ENCODE measurements at places on chromosomes 7 and 10.
A peak's percentile ranks its signal among the peaks of the same experiment; 100 is the strongest.

DNA sequence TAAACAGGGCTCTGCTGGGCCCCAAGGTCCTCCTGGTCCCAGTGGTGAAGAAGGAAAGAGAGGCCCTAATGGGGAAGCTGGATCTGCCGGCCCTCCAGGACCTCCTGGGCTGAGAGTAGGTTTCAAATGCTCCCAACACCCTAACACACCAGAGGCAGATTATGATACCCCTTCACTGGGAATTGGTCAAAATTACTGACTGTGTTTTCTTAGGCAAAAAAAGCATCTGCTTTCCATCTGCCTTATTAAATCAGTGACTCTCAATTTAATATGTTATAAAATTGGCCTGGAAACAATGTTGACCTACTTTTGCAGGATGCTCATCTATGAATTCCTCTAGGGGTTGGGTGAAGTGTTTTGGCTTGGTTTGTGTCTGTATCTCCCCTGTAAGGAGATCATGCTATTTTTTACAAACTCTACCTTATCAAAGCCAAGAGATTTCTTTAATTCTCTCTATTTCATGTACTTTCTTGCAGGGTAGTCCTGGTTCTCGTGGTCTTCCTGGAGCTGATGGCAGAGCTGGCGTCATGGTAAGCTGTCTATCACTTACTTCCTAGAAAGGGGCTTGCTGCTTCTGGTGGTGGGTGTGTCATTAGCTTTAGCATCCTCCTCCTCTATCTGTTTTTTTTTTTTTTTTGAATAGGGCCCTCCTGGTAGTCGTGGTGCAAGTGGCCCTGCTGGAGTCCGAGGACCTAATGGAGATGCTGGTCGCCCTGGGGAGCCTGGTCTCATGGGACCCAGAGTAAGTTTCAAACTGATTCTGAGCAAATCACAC lies 15.9 kb downstream of the COL1A2 start:
- DNase-seq, result no peak

DNA sequence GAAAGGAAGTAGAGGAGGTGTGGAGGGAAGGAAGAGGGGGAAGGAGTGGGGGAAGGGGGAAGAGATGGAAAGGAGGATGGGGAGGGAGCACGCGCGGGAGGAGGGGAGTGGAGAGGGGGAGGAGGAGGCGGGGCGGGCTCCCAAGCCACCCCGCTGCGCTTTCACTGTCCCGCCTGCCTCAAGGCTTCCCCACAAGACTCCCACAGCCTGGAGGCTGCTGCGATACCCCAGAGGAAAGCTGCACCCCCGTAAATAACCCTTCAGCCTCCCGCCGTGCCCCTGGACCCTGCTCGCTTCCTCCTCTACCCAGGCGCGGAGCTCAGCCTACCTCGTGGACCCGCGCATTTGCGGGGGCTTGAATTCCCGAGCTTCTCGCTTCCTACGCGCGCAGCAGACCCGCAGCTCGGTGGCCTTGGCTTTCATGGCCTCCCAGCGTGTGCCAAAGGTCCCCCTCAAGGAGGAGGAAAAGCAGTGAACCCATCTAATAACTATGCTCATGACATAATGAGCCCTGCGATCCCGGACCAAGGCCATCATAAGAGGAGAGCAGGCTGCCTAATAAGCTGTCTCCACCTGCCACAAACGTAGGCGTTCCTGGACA lies at the start of gene C10orf67:
TSS of gene C10orf67 (minus strand) at position 557 of the 601 bp plus-strand sequence. CDS start at position 534, 23 bp downstream.
- no peak for DNase-seq

GRCh38 chr7:2566348-2566889 lies 7.6 kb downstream of the IQCE start:
- no peak for DNase-seq

DNA sequence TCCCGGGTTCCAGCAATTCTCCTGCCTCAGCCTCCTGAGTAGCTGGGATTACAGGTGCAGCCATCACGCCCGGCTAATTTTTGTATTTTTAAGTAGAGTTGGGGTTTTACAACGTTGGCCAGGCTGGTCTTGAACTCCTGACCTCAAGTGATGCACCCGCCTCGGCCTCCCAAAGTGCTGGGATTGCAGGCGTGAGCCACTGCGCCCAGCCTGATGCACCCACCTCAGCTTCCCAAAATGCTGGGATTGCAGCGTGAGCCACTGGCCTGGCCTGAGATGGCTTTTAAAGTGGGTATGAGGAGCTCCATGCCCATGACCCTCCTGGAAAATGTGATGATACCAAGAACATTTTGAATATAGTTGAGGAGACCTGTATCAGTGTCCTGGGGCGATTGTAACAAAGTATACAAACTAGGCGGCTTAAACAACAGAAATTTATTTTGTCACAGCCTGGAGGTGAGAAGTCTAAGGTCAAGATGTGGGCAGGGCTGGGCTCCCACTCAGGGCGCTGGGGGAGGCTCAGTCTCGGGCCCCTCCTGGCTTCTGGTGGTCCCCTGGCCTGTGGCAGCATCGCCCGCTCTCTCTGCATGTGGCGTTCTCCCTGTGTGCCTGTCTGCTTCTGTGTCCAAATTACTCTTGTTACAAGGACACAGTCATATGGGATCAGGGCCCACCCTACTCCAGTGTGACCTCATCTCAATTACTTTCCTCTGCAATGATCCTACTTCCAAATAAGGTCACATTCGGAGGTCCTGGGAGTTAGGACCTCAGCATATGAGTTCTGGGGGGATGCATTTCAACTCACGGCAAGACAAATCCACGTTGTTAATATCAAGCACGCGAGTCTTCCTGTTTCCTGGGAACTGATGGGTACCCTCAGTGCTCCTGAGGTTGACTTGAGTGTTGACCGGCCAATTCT lies 108.8 kb downstream of the ACTR3B start:
- DNase-seq, result no peak

GRCh38 chr10:84606428-84606827 lies 278.0 kb downstream of the CCSER2 start:
- no peak for DNase-seq

GRCh38 chr10:83516788-83517187 lies 622.5 kb upstream of the GHITM start:
- DNase-seq, result no peak

DNA sequence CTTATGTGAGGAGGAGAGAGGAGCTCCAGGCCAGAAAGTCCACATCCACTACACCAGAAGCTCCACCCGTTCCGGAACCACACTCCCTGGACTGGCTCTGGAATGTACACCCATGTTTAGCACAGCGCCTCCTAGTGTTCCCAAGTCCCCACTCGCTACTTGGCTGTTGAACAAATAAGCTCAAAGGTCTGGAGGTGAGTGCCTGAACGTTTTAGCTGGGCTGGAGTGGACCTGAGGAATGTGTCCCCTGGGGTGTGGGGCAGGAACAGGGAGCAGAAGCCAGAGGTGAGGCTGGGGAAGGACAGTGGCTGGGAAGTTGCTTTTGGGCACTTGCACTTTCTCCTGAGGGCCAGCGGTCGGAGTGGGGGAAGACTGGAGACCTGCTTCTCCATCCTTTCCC lies 164.1 kb upstream of the CDCA7L start:
- peak; percentile 2 for DNase-seq

GRCh38 chr7:42198974-42199668 lies 37.9 kb downstream of the GLI3 start:
- no peak for DNase-seq

DNA sequence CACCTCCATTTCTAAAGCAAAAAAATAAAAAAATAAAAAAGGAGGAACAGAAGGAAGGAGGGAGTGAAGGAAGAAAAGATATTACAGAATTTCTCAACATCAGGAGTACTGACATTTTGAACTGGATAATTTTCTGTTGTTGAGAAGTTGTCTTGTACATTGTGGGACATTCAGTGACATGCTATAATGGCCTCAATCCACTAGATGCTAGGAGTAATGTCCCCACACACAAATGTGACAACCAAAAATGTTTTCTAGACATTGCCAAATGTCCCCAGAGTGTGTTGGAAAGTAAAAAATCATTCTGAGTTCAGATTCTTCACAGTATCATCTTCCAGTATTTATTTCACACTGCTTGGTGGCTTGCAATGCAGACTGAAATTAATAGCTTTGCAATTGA lies 6.5 kb downstream of the ZNF438 start:
- DNase-seq, result no peak

DNA sequence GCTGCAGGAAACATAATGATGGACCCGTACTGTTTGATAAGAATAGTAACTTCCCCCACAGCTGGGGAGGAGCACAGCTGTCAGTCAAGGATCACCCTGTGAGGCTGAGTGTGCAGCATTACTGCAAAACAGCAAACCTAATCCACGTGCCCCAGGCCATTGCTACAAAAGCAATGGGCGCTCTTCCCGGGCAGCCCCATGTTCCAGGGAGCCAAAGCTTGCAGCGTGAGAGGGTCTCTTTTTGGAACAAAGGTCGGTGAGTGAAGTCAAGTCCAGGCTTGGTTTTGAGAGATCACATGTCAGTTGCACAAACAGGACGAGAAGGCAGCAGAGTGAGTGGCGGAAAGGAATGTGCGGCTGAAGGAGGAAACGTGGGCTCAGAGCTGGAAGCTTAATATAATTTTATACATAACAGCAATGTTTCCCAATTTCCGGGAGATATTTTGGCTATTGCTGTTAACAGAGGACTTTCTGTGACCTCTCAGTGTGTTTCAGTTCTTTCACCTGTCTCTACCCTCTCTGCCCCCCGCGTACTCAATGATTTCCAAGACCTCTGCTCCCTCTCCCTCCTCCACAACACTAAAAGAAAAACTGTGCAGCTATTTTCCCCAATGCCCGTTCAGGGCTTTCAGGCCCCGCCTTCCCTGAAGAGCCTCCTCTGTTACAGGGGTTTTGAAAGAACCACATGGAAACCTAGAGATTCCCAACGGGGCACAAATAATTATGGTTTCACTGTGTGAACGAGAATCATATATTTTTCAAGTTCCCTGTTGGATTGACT lies 128.9 kb downstream of the MTPAP start:
- DNase-seq, result no peak

DNA sequence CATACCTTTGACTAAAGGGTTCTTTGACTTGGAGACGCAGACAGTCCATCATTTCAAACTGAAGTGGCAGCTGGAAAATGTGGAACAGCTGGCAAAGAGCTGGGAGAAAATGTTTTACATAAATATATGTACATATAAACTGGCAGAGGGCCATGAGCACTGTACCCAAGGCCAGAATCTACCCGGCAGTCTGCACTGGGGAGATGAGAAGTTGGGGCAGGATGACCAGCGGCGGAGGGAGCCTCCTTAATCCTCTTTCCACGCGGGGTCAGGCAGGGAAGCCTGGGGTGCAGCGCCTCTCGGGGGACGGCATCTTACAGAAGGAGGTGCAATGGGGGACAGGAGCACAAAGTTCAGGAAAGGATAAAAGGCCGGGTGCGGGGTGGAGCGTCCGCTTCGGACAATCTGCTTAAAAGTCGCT lies 1.3 kb downstream of the GLI3 start:
- DNase-seq, result no peak

DNA sequence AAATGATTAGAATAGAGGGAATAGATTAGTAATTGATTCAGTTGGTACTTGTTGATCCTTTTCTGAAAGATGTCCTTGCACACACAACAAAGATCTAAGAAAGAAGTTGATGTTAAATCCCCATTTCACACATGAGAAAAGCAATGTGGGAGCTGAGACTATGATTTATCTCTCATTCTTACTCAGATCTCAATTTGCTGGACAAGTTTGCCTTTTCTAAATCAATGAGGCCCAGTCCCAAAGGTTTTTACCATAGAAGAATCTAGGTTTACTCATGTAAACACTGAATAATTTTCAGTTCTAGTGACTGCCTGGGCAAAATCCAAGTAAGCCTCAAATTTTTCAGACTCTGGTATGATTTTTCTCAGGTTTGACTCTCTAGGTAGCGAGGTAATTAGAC lies 25.5 kb upstream of the PLXNA4 start:
- no peak for DNase-seq

GRCh38 chr10:75404815-75405597 lies 3.4 kb upstream of the ZNF503 start:
- DNase-seq, result no peak

DNA sequence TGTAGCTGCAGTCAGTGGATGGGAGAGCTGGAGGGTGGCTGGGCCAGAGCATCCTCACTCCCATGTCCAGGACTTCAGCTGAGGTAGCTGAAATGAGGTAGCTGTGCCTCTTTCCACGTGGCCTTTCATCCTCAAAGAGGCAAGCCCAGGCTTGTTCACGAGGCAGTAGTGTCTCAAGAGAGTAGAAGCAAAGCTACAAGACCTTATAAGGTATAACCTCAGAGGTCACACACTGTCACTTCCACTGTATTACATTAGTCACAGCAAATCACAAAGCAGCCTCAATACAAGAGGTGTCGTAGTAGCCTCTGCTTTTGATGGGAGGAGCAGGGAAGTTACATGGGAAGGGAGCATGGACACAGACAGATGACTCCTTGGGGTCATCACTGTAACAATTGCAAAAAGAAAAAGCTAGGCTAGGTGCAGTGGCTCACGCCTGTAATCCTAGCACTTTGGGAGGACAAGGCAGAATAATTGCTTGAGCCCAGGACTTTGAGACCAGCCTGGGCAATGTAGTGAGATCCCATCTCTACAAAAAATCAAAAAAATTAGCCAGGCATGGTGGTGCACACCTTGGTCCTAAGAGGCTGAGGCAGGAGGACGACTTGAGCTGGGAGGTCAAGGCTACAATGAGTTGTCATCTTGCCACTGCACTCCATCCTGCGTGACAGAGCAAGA lies 97.5 kb downstream of the SKIDA1 start:
- DNase-seq, result no peak

GRCh38 chr10:22713853-22714478 lies 412 bp downstream of the PIP4K2A start:
- no peak for DNase-seq

GRCh38 chr10:43128958-43129706 lies 9.1 kb upstream of the CSGALNACT2 start:
- no peak for DNase-seq

DNA sequence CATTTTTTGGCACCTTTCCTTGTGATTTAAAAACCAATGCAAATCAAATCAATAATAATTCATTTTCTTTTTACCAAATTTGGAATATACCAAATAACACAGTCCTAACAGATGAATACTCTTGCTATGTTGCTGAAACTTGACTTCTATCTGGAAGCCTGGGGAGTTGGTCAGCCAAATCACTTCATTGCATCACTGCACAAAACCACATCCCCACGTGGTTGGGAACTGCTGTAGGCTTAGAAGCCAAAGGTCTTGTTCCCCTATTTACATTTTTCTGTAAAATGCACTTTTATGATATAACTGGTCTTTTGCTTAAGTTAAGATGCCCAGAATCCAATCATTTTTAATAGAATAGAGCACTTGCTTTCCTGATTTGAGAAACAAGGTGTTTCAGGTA lies 15.2 kb downstream of the GPR85 start:
- DNase-seq, result no peak

DNA sequence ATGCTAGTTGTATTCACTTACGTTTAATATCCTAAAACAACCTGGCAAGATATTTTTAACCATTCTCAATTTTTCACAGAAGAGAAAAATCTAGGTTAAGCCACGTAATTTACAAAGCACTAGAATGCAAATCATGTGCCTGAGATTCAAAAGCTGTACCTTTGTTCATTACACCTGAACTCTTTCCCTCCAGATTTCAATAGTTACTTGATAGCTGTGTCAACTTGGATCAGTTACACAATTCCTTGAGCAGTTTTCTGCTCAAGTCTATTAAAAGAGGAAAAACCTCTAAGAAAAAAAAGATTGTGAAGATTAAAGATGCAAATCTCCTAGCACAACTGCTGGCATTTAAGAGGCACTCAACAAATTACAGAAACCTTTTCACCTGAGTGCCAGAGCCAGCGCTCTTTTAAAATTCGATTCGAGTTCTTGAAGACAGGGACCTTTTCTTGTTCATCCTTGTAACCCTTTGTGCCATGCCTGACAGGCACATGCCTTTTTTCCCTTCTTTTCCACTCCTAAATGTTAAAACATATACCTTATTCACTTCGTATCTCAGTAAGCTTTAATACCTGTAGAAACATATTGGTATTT lies 886 bp downstream of the NSUN6 start:
- no peak for DNase-seq

- no peak for DNase-seq
These were observed 46.6 kb downstream of the MINPP1 start for GRCh38 chr10:87551326-87551725.

Data from stimulated activated CD4-positive, alpha-beta T cell treated with anti-CD3 and anti-CD28 coated beads, Interleukin-12 subunit alpha, Interleukin-12 subunit beta, amount 100 ng/mL, for 48 hours (primary cell).